ENCODE measurements at places on chromosomes 11 and 22. TPM values are rescaled to one million over a fixed set of nuclear protein-coding genes. Genes with fewer than 3 reads are reported as not detected.
A peak's percentile ranks its signal among the peaks of the same experiment; 100 is the strongest.

- peaks cover 4% of the 10 kb centered on the region for H3K4me1 ChIP-seq
- DNase-seq = no peak
These were observed 25.3 kb downstream of the ALG9 start for GRCh38 chr11:111846063-111846462.

GRCh38 chr22:37309211-37310074 is 27.1 kb downstream of the CYTH4 start:
- peak overlapping the region; percentile 6 for H3K27ac ChIP-seq
- H3K36me3 ChIP-seq = no peaks in the 10 kb centered on the region
- no peak for DNase-seq
- H3K4me1 ChIP-seq = peaks cover 34% of the 10 kb centered on the region
- peaks cover 27% of the 10 kb centered on the region for H3K27me3 ChIP-seq

GRCh38 chr22:43901976-43902643 is 10.3 kb upstream of the PNPLA5 start:
- peaks cover 72% of the 10 kb centered on the region for H3K27me3 ChIP-seq
- H3K27ac ChIP-seq = no peak overlapping the region
- H3K36me3 ChIP-seq = no peaks in the 10 kb centered on the region
- no peaks in the 10 kb centered on the region for H3K4me1 ChIP-seq

- peak overlapping the region; percentile 66 for H3K4me3 ChIP-seq
- DNase-seq = no peak
- no peaks in the 10 kb centered on the region for H3K36me3 ChIP-seq
These were observed 30.4 kb upstream of the TRIM29 start for GRCh38 chr11:120168108-120168959.

- H3K27me3 ChIP-seq = peaks cover 48% of the 10 kb centered on the region
- no peaks in the 10 kb centered on the region for H3K4me1 ChIP-seq
- DNase-seq = no peak
These were observed 16.4 kb upstream of the FGF4 start for GRCh38 chr11:69791276-69792180.

DNA sequence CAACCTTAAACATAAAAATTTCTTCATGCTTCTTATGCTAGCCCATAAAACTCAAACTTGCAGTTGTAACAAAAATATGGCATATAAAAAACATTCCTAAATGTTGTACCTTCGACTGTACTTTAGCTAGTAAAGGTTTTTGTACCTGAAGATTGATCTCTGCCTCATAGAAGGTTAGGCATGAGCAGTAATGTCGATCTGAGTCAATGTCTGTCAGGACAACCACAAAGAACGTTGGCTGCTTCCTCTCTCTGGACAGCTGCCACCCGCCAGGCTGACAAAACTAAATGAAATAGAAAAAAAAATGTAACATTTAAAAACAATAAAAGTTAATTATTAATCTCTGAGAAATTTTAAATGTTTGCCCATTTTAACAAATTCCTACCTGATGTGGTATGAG is 251.3 kb downstream of the SBF2 start:
- H3K36me3 ChIP-seq = peaks cover 12% of the 10 kb centered on the region
- DNase-seq = no peak
- H3K4me3 ChIP-seq = no peak overlapping the region
- no peak overlapping the region for H3K27ac ChIP-seq
- peaks cover 23% of the 10 kb centered on the region for H3K4me1 ChIP-seq

- H3K4me3 ChIP-seq = no peak overlapping the region
- no peak for DNase-seq
- no peaks in the 10 kb centered on the region for H3K36me3 ChIP-seq
- H3K4me1 ChIP-seq = peaks cover 9% of the 10 kb centered on the region
These were observed 74.8 kb downstream of the NAT10 start for GRCh38 chr11:34180040-34180813.

- no peaks in the 10 kb centered on the region for H3K36me3 ChIP-seq
- no peak for DNase-seq
- H3K4me1 ChIP-seq = no peaks in the 10 kb centered on the region
- no peak overlapping the region for H3K4me3 ChIP-seq
- no peak overlapping the region for H3K27ac ChIP-seq
- peaks cover 28% of the 10 kb centered on the region for H3K27me3 ChIP-seq
These were observed 56.6 kb upstream of the DRD2 start for GRCh38 chr11:113531575-113532451.

DNA sequence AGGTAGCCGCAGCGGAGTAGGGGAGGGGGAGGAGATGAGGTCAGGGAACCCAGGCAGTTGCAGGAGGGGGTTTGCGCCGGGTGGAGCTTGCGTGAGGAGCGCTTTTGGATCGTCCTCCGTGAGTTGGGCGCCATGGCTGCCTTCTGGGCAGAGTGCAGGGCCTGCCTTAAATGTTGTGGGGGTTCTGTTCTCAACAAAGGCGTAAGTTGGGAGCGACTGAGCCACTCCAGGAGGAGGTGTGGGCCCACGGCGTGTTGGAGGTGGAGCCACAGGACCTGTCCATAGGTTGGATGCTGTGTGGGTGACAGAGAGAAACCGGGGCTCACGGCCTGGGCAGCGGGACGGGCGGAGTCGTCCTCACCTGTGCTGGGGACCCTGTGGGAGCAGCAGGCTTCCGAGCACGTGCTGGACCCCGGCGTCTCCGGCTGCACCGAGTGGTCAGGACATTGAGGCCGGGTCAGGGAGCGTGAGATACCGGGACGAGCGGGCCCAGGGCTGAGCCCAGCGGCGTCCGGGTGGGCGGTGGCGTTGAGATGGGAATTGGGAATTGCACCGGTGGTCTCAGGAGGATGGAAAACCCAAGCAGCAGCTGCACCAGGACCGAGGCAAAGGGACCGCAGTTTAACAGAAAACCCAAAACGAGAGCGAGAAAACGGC is 977 bp upstream of the PGGHG start:
- H3K27ac ChIP-seq = peak overlapping the region; percentile 84
- no peaks in the 10 kb centered on the region for H3K36me3 ChIP-seq
- H3K27me3 ChIP-seq = peaks cover 58% of the 10 kb centered on the region
- H3K4me1 ChIP-seq = peaks cover 22% of the 10 kb centered on the region

DNA sequence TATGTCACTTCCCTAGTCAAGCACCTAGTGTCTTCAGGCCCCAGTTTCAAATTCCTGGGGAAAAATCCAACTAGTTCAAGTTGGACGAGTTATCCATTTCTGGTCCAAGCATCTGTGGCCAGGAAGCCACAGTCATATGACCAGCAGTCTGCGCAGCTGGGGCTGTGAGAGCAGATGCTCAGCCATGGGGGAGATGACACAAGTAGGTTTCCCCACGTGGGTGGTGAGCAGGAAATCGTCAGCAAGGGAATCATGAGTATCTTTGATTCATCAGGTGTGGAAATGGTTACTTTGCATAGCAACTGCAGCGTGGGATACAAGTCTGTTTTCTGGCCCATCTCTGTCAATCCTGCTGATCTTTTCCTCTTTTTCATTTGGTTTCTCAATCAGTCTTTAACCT is 185.3 kb downstream of the C11orf91 start:
- H3K36me3 ChIP-seq = no peaks in the 10 kb centered on the region
- no peak for DNase-seq
- H3K27ac ChIP-seq = no peak overlapping the region

- H3K4me3 ChIP-seq = no peak overlapping the region
- DNase-seq = no peak
- H3K4me1 ChIP-seq = peaks cover 12% of the 10 kb centered on the region
- H3K27ac ChIP-seq = no peak overlapping the region
- H3K36me3 ChIP-seq = no peaks in the 10 kb centered on the region
These were observed 50.2 kb upstream of the SPATA19 start for GRCh38 chr11:133895551-133895950.

Gene XRCC6
- 155 TPM for total RNA-seq

Gene CFAP300
- total RNA-seq = 0.99 TPM

Gene DEFB131B
- total RNA-seq = not detected

Gene PKNOX2
- 6.2 TPM for total RNA-seq

Gene OR2AG1
- not detected for total RNA-seq

Gene PLAAT3
- total RNA-seq = 144 TPM

Gene RIBC2
- not detected for total RNA-seq

Gene UBE4A
- total RNA-seq = 32.6 TPM

Gene KDELR3
- 6.0 TPM for total RNA-seq

Gene LSP1
- total RNA-seq = 19.7 TPM

Gene NLRP10
- total RNA-seq = not detected
